ENCODE measurements at places on chromosomes 6 and 20. TPM values are rescaled to one million over a fixed set of nuclear protein-coding genes. Genes with fewer than 3 reads are reported as not detected.

The MAS1 gene
- not detected for total RNA-seq

The LCA5 gene
- 5.8 TPM for total RNA-seq

The C20orf144 gene
- total RNA-seq = not detected

The DDR1 gene
- 8.1 TPM for total RNA-seq

The PNPLA1 gene
- total RNA-seq = not detected

The HEY2 gene
- 15.3 TPM for total RNA-seq

The RFX6 gene
- total RNA-seq = not detected

The GSTA2 gene
- not detected for total RNA-seq

The SLC26A8 gene
- not detected for total RNA-seq

The C20orf202 gene
- not detected for total RNA-seq

The PTPRK gene
- total RNA-seq = 46.4 TPM

The POM121L2 gene
- not detected for total RNA-seq

The GPANK1 gene
- total RNA-seq = 10.7 TPM

The HLA-DPB1 gene
- total RNA-seq = 23.1 TPM

The BEND3 gene
- 2.0 TPM for total RNA-seq

The ADGB gene
- total RNA-seq = not detected

The EIF2S2 gene
- total RNA-seq = 165 TPM

The LAMP5 gene
- under 0.01 TPM for total RNA-seq

The DBNDD2 gene
- 12.6 TPM for total RNA-seq

The SMLR1 gene
- not detected for total RNA-seq

The VGLL2 gene
- total RNA-seq = not detected

The HLA-DMB gene
- 2.3 TPM for total RNA-seq

The SLC25A27 gene
- 0.32 TPM for total RNA-seq

The OPRL1 gene
- 0.61 TPM for total RNA-seq
